Stimulated activated CD4-positive, alpha-beta T cell treated with anti-CD3 and anti-CD28 coated beads, Interleukin-1b, Interleukin-23, amount 100 ng/mL, for 24 hours (primary cell): ENCODE measurements at places on chromosomes 5 and 9.

DNA sequence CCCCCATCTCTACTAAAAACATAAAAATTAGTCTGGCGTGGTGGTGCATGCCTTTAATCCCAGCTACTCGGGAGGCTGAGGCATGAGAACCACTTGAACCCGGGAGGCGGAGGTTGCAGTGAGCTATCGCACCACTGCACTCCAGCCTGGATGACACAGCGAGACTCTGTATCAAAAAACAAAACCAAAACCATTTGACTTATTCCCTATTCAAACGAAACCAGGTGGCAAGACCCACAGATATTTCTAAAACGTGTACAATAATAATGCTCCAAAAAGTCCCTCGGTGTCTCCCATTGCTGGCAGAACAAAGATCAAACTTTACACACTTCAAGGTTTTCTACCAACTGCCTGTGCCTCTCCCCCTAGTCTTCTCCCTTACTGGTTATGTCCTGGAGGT lies 29.8 kb downstream of the HMGCR start:
- DNase-seq: no peak

GRCh38 chr5:65742565-65743231 lies 20.7 kb downstream of the NLN start:
- no peak for DNase-seq

GRCh38 chr5:52878656-52879055 lies 90.9 kb downstream of the ITGA1 start:
- DNase-seq: no peak

DNA sequence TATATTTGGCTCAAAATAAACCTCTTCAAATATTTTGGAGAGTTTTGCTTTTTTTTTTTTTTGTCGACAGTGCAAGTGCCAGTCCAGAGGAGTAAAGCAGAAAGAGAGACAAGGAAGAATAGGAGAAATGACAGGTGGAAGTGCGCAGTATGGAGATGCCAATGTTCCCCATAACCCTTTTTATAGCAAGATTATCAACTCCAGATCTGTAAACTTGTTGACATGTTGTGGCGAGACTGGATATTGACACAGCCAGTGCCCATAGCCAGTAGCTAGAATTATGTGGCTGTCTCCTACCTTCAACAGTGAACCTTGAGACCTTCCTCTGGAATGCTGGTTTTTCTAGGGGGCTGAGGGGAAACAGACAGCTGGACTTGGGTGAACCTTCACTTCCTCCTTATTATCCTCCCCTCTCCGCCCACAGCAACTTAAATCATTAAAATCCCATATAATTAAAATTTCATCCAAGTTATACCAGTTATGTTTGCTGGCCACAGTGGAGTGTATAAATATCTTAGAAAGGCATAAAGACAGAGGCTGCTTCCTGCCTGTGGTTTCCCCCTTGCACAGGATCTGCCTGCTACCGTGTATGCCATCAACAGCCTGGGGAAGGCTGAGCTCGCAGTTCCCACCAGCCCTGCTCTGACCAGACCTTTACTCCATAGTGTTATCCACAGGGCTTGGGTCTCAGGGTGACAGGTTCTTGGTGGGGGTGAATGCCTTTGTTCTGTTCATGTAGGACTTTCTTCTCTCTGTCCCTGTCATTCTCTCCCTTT lies 112.3 kb upstream of the ANKH start:
- DNase-seq: no peak

DNA sequence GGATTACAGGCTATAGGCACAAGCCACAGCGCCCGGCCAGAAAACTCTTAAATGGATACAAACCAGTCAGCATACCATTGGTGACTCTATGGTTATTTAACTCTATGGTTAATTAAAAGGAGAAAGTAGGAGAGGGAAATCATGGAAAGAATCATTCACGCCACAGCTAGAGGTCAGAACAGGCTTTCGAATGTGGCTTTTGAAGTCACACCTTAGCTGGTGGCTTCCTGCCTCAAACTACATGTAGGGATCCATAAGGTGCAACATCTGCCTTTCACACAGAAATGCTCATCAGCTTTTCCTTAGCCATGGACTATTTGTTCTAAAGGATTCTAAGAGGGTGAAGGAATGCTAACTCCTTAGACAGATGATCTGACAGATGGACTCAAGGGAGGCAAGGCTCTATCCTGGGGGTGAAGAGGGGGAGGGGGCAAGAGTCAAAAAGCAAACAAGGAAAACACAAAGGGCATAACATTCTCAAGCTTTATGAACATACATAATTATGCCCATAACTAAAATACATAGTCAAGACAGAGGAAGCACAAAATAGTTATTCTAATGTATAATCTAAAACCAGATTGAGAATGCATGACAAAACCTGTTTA lies 130.9 kb downstream of the EFNA5 start:
- DNase-seq: no peak

DNA sequence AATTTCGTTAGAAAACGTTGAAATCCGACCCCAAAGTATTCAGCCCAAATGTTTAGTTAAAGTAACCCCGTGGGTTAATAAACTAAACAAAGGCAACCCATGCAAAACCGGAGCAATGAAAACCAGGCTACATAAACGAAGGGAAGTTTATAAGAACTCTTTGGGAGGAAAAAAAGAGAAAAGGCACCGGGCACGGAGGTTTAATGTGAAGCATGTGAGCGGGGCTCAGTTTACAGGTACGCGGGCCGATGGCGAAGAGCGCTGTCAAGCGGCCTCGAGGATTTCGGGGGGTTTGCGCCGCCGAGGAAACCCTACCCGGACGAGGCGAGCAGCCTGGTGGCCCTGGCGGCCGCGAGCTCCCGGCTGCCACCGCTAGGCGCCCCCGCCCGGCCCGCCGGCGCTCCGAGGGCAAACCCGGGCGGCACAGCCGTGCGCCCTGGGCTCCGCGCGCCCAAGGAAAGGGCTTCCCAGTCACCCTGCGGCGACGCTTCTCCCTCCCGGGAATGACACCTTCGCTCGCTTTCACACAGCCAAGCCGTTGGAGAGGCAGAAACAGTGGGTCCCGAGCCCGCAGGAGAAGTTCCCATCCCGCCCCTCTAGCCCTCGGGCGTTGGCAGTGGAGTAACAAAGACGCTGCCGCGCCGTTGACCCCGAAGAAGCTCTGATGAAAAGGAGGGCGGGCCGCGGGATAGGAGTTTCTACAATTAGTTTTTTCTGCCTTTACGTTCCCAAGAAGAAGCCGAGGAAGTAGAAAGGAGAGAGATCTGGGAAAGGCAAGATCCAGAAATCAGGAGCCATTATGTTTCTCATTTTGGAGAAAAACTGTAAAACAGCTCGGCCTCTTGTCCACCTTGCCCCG lies 126.0 kb downstream of the TMEM174 start:
- DNase-seq: no peak

DNA sequence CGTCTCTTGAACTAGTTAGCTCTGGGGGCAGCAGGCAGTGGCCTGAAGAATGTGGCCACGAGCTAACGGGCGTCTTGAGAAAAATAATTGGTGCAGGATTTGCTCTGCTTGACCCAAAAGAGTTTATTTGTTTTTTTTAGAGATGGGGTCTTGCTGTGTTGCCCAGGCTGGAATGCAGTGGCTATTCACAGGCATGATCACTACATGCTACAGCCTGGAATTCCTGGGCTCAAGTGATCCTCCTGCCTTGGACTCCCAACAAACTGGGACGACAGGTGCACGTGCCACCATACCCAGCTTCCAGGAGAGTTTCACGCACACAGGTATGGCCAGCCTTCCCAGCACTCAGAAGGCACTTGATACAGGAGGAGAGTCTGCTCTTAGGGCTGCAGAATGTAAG lies 203.8 kb downstream of the MLLT3 start:
- DNase-seq: no peak

DNA sequence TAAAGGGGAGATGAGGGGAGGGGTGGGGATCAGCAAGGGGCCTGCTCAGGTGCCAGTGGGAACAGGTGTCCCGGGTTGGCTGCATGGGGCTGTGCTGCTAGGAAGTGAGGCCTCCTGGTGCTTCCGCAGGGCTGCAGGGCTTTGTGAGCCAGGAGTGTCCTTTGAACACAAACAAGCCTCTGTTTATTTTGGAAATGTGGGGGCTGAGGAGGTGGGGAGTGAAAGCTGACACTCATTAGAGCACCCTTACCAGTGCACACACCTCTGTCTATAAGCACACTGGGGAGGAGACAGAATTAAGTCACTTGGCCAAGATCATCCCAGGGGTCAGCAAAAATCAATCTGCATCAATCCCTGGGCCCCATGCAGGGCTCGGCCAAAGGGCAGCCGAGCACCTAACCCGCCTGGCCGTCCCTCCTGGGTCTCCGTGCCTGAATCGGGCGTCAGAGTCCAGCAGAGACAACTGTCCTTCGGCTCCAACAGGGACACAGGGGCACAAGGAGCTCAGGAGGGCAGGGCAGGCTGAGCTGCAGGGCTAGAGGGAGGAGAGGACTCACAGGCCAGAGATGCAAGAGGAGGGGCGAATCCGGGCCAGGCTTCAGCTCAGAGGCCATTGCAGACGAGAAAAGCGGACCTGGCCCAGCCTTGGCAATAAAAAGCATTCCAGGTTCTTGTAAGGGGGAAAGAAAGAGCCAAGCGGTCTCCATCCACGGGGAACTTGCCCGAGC lies 99.8 kb downstream of the VAV2 start:
- no peak for DNase-seq

- no peak for DNase-seq
These were observed 45.3 kb downstream of the FNIP1 start for GRCh38 chr5:131751506-131751905.

- no peak for DNase-seq
These were observed 13.0 kb upstream of the CEP120 start for GRCh38 chr5:123436201-123436600.

- DNase-seq: no peak
These were observed 23.1 kb upstream of the DMRTA1 start for GRCh38 chr9:22423566-22423965.

DNA sequence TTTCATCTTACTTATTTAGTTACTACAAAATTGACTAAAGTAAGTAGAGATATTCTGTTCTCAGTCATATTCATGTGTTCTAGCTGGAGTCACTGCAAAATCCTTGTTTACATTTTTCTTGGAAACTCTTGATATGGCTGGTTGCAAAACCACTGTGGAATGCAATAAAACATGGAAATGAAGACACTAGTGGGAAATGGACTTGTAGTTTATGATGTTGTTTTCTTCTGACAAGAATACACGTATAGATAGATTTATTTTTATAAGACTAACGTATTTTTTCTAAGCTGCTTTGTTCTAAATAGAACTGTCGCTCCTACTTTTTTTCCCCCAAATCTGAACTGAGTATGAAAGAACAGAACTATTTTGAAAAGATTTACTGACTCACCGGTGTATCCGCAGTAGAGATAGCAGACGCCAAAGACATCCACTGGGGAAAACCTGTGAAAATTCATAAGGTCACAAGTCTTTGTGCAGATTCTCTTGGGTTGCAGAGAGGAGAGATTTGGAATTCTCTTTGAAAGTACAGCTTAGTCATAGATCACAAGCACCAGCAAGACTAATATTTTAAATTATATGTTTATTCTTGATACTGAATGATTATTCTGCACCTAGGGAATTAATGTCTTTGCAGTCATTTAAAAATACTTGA lies 119.6 kb upstream of the TAF11L2 start:
- DNase-seq: no peak

DNA sequence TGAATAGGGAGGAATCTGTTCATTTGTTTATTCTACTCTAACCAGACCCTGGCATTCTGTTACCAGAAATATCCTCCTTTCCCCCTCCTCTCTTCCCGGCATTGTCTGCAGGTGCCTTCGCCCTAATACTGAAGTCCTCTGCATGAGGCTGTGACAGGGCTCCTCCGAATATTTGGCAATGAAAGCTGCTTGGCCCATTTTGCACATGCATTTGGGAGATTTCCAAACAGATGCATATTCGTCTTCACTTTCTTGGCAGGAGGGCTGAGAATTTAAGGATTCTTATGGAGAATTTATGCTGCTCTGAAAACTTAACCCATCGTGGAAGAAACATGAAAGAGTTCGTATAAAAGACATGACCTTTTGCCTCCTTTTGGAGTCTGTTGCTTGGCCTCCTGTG lies 484.0 kb downstream of the ZNF608 start:
- no peak for DNase-seq

GRCh38 chr5:77426670-77427069 lies 65.4 kb downstream of the WDR41 start:
- no peak for DNase-seq

DNA sequence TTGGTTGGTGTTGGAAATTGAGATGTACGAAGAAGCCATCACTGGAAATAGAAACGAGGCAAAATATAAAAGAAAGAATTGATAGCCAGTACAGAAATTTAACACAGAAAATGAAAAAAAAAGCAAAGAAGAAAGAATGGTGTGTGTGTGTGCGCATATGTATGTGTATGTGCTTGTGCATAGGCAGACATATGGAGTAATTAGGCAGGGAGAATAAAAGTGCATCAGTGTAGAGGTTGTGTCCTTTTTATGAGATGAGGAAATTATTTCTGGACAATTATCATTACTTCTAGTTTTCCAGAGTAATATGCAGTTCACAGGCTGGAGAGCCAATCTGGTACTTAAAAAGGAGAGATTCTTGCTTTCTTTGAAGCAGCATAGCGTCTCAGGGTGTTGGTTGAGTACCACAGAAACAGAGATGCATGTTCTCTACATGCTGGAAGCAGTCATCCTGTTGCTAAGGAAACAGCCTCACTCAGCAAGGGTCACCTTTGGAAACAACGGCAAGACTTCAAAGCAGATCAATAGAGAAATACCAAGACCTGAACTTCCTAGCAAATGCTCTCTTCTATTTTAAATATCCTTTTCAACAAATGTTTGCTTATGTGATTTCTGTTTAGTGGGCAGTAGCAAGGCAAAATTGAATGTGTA lies 172.7 kb downstream of the TAF11L14 start:
- DNase-seq: no peak

GRCh38 chr5:178210686-178211085 lies 6.4 kb downstream of the HNRNPAB start:
- DNase-seq: no peak

GRCh38 chr5:7331131-7331530 lies 64.8 kb upstream of the ADCY2 start:
- DNase-seq: no peak

DNA sequence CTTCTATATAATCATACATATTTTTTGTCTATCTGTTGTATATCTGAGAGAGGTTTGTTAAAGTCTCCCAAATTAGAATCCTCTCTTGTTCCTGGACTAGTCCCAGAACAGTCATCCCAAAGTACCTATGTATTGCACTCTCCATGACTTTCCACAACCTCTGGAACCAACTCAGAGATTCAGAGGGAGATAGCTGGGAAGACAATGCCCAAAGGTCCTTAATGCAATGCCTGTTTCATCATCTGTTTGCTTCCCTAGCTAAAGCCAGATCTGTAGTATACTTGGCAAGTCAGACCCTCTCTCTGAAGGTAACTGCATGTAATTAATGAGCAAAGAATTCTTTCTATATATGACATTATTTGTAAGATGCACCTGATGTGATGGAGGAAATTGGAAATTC lies 89.4 kb downstream of the ZNF474 start:
- no peak for DNase-seq
